ENCODE measurements at places on chromosomes 13 and 19. TPM values are rescaled to one million over a fixed set of nuclear protein-coding genes. Genes with fewer than 3 reads are reported as not detected.

GRCh38 chr19:12092065-12092867 is 27.7 kb downstream of the ZNF844 start:
- no peak for DNase-seq

Gene SIGLEC6
- total RNA-seq, result 10.0 TPM

Gene ACER1
- total RNA-seq, result not detected

- no peak for DNase-seq
These were observed 506.7 kb downstream of the KCTD12 start for GRCh38 chr13:76379341-76380105.

DNA sequence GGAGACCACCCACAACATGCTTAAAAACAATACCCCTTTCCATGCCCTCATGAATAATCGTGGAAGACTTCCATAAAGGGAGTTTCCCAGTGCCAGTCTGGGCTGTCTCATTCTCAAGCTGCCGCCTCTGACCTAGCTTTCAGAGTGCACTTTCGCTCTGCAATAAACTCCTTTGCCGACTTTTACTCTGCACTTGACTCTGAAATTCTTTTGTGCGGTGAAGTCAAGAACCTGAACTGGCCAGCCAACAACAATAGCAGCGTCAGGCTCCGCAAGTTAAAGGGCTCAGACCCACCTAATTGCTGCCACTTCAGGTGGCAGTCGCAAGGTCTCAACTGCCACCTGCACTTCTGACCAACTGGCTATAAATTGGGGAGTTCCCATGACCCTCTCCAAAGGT is 10.3 kb upstream of the LEUTX start:
- DNase-seq, result no peak

- no peak for DNase-seq
These were observed 1136.0 kb downstream of the PCDH17 start for GRCh38 chr13:58767566-58767965.

DNA sequence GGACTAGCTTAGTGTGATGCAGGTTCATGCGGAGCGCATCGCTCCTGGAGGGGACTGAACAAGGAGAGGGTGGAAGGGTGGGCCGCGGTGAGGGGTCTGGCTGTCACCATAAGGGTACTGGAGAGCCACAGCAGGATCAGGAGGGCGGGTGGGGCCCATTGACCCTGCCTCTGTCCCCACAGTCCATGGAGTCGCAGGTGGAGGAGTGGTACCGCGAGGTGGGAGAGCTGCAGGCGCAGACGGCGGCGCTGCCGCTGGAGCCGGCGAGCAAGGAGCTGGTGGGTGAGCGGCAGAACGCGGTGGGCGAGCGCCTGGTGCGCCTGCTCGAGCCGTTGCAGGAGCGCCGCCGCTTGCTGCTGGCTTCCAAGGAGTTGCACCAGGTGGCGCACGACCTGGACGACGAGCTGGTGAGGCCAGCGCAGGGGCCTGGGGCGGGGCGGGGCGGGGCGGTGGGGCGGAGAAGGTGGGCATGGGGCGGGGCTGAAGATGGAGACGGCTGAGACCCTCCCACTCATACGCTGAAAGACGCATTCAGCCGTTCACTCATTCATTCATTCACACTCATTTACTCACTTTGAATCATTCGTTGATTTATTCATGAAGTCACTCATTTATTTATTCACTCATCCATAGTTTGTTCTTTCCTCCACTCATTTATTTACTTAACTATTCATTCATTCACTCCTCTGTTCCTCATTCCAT is 27.5 kb upstream of the SHKBP1 start:
- peak; percentile 88 for DNase-seq

Gene SIX5
- 23.7 TPM for total RNA-seq

GRCh38 chr19:50419580-50420035 is 870 bp downstream of the SPIB start:
- DNase-seq, result no peak

GRCh38 chr13:61727767-61728166 is 312.1 kb upstream of the PCDH20 start:
- DNase-seq, result no peak

GRCh38 chr19:9000933-9001332 is 9.3 kb downstream of the MUC16 start:
- no peak for DNase-seq

- no peak for DNase-seq
These were observed 2.6 kb downstream of the LONP1 start for GRCh38 chr19:5717215-5717935.

- DNase-seq, result no peak
These were observed 221.1 kb downstream of the TDRD3 start for GRCh38 chr13:60617991-60618733.

- no peak for DNase-seq
These were observed 4.3 kb downstream of the CSNK1A1L start for GRCh38 chr13:37101201-37101600.

DNA sequence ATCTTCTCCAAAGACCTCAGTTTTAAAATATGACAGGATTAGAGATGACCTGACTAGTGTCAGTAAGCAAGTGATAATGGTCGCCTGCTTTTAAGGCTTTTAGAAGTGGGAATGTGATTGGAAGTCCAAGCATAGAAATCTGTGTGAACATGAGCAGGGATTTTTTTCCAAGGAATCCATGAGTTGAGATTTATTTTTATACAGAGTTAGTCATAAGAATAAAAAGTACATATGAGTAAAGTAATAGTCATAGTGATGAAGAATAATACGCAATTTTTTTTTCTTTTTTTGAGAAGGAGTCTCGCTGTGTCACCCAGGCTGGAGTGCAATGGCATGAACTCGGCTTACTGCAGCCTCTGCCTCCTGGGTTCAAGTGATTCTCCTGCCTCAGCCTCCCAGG is 1.6 kb downstream of the ZNF546 start:
- no peak for DNase-seq

- no peak for DNase-seq
These were observed 19.0 kb downstream of the CYP2F1 start for GRCh38 chr19:41133260-41133659.

DNA sequence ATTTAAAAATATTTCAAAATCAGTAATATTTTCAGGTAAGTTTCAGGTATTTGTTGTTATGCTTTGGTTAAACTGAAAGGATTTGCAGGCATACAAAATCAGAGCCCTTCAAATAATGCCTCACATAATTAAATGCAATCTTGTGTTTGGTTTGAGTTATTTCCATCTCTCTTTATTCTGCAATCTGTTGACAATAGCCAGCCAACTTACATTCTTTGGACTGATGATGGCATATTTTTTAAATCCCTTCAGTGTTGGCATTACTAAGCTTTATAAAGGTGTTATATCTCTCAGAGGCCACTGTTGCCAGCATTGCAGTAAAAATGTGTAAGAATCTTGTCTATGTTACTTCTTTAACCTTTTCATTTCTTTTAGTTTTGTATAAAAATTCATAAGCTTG is 257.2 kb upstream of the RFC3 start:
- no peak for DNase-seq

DNA sequence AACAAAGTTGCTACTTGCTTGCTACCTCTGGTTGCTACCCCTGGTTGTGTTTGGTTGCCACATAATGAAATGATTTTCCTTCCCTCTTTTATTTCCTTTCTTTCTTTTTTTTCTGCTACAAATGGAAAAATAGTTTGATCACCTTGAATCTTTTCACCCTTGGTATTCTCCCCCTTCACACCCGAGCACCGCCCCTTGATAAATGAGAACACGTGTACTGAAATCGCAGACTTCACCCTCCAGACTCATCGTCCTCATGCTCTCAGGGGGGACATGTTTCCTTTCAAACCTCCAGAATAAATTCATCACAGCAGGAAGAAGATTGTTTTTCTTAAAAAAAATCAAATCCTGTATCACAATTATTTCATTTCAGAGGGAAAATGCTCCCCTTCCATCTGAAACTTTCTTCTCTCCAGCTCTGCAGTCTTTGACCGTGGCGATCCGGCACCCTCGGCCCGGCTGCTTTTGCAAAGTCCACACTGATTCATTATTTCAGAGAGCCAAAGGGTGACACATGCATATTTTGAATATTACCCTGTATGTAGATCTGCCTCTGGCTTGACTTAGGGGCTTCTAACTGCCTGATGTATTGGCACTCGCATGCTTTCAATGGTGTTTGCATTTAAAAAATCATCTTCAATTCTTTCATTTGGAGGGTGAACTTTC is 222.6 kb upstream of the MAB21L1 start:
- DNase-seq, result no peak

GRCh38 chr13:33078263-33078662 is 62.0 kb downstream of the KL start:
- no peak for DNase-seq

DNA sequence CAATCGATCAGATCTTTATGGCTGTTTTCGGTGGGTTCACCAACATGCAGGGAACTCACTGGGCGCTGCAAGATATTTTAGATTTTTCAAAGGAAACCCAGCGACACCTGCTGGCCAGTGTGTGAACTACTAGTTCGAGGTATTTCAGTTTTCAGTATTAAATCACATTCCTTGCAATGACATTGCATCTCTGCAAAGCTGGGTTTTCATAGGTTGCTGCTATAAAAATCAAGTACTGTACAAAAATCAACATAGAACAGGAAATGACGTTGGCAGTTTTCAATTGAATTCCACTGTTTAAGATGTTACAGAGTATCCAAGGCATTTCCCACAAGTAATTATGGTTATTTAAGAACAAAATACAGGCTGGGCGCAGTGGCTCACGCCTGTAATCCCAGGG is 17.6 kb downstream of the LIG1 start:
- peak; percentile 49 for DNase-seq

DNA sequence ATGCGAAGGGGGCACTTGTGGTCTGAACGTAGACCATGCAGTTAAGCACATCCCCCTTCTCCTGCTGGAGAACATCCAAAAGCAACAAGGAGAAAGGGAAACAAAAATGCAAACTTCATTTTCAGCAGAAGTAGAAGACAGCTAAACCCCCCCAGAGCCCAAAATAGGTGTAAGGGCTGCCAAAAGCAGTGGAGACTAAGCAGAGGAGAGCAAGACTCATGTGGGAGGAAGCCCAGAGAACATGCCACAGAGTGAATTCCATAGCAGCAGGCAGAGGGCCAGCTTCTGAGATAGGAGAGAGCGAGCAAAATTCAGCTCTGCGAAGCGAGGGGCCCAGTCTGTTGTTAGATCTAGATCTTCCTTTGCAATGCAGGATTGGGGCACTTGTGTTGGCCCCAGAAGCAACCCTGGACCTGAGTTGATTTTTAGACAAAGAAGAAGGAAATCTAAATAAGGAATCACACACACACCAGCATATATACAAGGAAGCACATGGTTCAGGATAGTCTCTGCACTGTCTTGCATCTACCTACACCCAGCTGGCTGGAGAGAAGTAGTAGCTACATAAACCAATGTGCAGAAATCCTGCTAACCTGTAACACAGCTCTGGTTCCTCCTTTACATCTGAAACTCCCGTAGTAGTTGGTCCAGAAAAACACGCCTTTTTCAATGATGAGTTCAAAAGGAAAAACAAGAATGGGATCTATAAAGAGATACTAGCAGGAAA is 199.6 kb downstream of the SPRY2 start:
- DNase-seq, result no peak

DNA sequence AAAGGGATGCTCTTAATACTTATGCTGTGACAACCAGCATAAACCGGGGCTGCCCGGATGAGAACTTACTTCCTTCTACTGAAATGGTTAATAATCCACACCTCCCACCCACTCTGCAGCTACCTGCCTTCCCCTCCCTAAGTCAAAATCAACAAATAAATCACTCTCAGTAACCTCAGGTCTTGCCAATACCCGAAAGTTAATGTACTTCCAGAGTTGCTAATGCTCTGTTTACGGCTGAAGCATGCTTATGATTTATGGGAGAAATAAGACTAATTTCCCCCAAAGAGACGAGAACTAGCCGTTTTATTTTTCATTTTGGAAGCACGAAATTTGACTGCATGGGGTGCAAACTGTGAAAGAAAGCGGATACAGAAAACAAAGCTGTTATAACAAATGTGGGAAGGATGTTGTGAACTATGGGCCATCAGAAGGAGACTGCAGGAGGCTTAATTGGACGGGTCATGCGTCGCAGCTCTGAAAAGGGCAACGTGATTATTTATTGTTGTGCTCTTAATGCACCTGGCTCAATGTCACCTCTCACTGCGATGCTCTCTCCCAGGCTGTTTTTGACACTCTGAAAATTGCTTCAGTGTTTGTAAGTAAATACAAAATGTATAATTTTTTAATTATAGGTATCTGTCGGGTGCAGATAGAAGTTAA is 114.0 kb upstream of the SLC7A1 start:
- DNase-seq, result no peak

Gene AP1M2
- 196 TPM for total RNA-seq

Gene C1QTNF9
- total RNA-seq, result not detected

GRCh38 chr13:98994080-98994479 is 16.2 kb upstream of the DOCK9 start:
- DNase-seq, result no peak

GRCh38 chr19:33647146-33647545 is 25.4 kb downstream of the CHST8 start:
- no peak for DNase-seq

Gene FFAR1
- total RNA-seq, result not detected

- no peak for DNase-seq
These were observed 11.7 kb downstream of the KCTD12 start for GRCh38 chr13:76874479-76874878.

DNA sequence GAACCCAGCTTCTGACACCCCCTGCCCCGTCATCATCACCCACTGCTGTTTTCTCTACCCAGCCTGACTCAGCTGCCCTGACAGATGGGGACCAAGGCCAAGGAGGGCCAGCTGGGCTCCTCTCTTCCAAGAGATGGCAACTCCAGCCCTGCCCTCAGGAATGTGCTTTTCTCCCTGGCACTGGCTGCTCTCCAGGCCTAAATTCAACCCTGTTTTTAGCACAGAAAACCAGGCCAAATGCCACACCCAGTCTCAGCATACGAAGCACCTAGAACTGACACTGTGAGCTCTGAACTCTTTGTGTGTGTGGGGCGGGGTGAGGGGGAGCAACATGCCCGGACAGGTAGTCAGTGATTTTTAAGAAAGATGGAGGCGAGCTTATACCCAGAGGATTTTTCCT is 23.4 kb upstream of the IGFL1 start:
- no peak for DNase-seq

GRCh38 chr19:4172861-4173473 is 9.4 kb downstream of the SIRT6 start:
- DNase-seq, result peak; percentile 87

Gene MEIS3
- total RNA-seq, result 16.2 TPM

DNA sequence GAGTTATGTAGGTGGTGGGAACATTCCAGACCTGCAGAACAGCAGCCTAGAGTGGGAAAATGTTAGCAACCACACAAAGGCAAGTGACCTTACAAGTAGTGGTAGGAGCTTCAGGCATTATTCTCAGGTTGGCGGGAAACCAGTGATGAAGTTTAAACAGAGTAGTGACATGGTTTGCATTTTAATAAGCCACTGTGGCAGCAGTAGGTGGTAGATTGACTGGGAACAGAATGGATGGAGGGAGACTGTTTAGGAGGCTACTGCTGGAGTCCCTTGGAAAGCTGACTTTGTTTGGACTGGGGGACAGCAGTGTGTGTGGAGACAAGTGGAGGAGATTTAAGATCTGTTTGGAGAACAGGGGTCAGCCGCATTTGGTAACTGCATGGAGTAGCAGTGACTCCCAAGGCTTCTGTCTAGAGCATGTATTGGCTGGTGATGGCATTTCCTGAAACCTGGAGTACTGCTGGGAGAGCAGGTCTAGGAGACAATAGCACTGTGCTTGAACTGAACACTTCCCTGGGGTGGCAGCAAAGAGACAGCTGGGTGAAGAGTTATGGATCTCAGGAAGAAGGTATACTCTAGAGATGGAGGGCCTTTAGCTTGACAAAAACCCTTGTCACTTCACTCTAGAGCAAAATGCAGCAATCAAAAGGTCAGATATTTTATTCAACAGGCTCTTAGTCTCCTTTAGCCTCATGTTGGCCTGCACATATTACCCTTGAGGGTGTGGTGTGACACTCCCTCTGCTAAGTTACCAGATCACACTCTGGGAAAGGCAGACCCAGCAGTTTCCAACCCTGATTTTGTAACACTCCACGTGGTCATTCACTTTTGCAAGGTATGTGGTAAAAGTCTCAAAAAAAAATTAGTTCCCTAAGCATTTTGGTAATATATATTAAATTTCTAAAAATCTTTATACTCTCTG is 70.3 kb downstream of the DHRS12 start:
- DNase-seq, result no peak

Data from Caco-2 (cell line).